Myocyte (in vitro differentiated cells): ENCODE measurements at places on chromosomes 12 and 14. TPM values are rescaled to one million over a fixed set of nuclear protein-coding genes. Genes with fewer than 3 reads are reported as not detected.

The GPR68 gene
- total RNA-seq: 0.62 and 1.4 TPM in 2 replicates

The CLEC2A gene
- not detected in 2 replicates for total RNA-seq

The MGP gene
- not detected in 2 replicates for total RNA-seq

The ATP2B1 gene
- 232 and 354 TPM in 2 replicates for total RNA-seq

The ACSM4 gene
- not detected in 2 replicates for total RNA-seq

The HOXC6 gene
- 1.6 and 2.3 TPM in 2 replicates for total RNA-seq

The GZMB gene
- total RNA-seq: not detected in 2 replicates

The SMCO2 gene
- total RNA-seq: not detected in 2 replicates

The SLC5A8 gene
- total RNA-seq: not detected in 2 replicates

The NKX2-8 gene
- not detected in 2 replicates for total RNA-seq

The TDRD9 gene
- 0.56 and 5.5 TPM in 2 replicates for total RNA-seq

The RTRAF gene
- total RNA-seq: 69.0 and 102 TPM in 2 replicates

The MTHFD1 gene
- total RNA-seq: 37.3 and 49.0 TPM in 2 replicates

The STON2 gene
- 67.4 and 78.1 TPM in 2 replicates for total RNA-seq

The SRRM4 gene
- under 0.01 TPM in 1 of 2 replicates, not detected in the other for total RNA-seq

The AMDHD1 gene
- total RNA-seq: 0.16 TPM in 1 of 2 replicates, not detected in the other

The ARG2 gene
- total RNA-seq: 0.88 and 3.8 TPM in 2 replicates

The NEUROD4 gene
- not detected in 2 replicates for total RNA-seq

The GALNT6 gene
- total RNA-seq: 0.05 TPM in 1 of 2 replicates, not detected in the other

The NR4A1 gene
- 3.4 and 5.5 TPM in 2 replicates for total RNA-seq

The RNU4-1 gene
- total RNA-seq: not detected in 2 replicates

The CEP170B gene
- 45.5 and 58.2 TPM in 2 replicates for total RNA-seq

The TAS2R30 gene
- 1.1 and 1.5 TPM in 2 replicates for total RNA-seq

The ADAMTS20 gene
- 0.31 and 0.40 TPM in 2 replicates for total RNA-seq

The EXOC3L4 gene
- 58.9 and 99.9 TPM in 2 replicates for total RNA-seq

The FOXN4 gene
- not detected in 2 replicates for total RNA-seq

The FGF6 gene
- total RNA-seq: not detected in 2 replicates

The CYP27B1 gene
- 1.2 TPM in 1 of 2 replicates, not detected in the other for total RNA-seq

The TEX52 gene
- not detected in 2 replicates for total RNA-seq

The SUDS3 gene
- 49.7 and 71.2 TPM in 2 replicates for total RNA-seq

The NYNRIN gene
- 0.05 and 0.21 TPM in 2 replicates for total RNA-seq

The HNF1A gene
- total RNA-seq: not detected in 2 replicates

The IFNG-AS1 gene
- total RNA-seq: 1.8 TPM in 1 of 2 replicates, not detected in the other

The JAG2 gene
- total RNA-seq: 32.5 and 42.7 TPM in 2 replicates

The CTDSP2 gene
- 37.9 and 43.4 TPM in 2 replicates for total RNA-seq

The OR10G2 gene
- not detected in 2 replicates for total RNA-seq

The TAS2R9 gene
- total RNA-seq: not detected in 2 replicates

The CREBL2 gene
- total RNA-seq: 15.5 and 18.6 TPM in 2 replicates

The ABCC9 gene
- 10.1 and 18.5 TPM in 2 replicates for total RNA-seq

The TAS2R46 gene
- 0.62 TPM in 1 of 2 replicates, not detected in the other for total RNA-seq

The RIMBP2 gene
- not detected in 2 replicates for total RNA-seq

The IL26 gene
- not detected in 2 replicates for total RNA-seq

The LRIG3 gene
- total RNA-seq: 14.4 and 19.1 TPM in 2 replicates

The NOP9 gene
- 27.9 and 28.9 TPM in 2 replicates for total RNA-seq

The SGPP1 gene
- 15.8 and 17.4 TPM in 2 replicates for total RNA-seq

The EIF2S3B gene
- total RNA-seq: 0.62 and 0.83 TPM in 2 replicates

The DUSP16 gene
- total RNA-seq: 5.7 and 7.2 TPM in 2 replicates

The HVCN1 gene
- 3.2 and 3.9 TPM in 2 replicates for total RNA-seq

The OR6C2 gene
- not detected in 2 replicates for total RNA-seq

The POLR3B gene
- 11.4 and 13.8 TPM in 2 replicates for total RNA-seq

The COL2A1 gene
- 0.51 and 0.78 TPM in 2 replicates for total RNA-seq

The PTPRB gene
- 2.0 and 2.3 TPM in 2 replicates for total RNA-seq

The PMEL gene
- total RNA-seq: 0.10 and 0.53 TPM in 2 replicates
